ENCODE measurements at places on chromosomes 1 and 21. TPM values are rescaled to one million over a fixed set of nuclear protein-coding genes. Genes with fewer than 3 reads are reported as not detected.

- peak overlapping the region; percentile 87 for H3K4me3 ChIP-seq
- DNase-seq = peak; percentile 67
- peaks cover 4% of the 10 kb centered on the region for H3K36me3 ChIP-seq
- peak overlapping the region; percentile 96 for H3K27ac ChIP-seq
Observed at GRCh38 chr1:244833734-244834542, 1.5 kb upstream of the COX20 start.

- H3K27me3 ChIP-seq = no peaks in the 10 kb centered on the region
- no peak overlapping the region for H3K4me3 ChIP-seq
- no peak for DNase-seq
- no peaks in the 10 kb centered on the region for H3K36me3 ChIP-seq
Observed at GRCh38 chr1:37905727-37906126, 41.1 kb downstream of the INPP5B start.

GRCh38 chr1:183719289-183719688 lies 66.2 kb upstream of the APOBEC4 start:
- no peaks in the 10 kb centered on the region for H3K36me3 ChIP-seq
- no peak for DNase-seq
- no peaks in the 10 kb centered on the region for H3K27me3 ChIP-seq
- H3K4me3 ChIP-seq = no peak overlapping the region

DNA sequence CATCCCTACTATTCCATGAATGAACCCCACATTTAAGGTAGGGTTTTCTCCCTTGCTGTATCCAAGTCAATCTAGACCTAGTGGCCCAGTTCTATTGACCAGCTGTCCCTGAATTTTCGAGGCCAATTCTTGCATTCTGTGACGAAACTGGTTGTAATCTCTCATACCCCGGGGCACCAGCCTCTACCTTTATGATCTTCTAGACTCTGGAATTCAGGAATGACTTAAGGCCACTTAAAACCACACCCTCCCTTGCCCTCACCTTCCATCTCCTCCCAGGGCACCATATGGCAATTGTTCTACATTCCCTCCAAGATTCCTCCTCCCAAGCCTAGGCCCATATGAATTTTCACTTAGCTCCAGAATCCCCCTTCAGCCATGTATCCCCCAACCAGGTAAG lies 48.9 kb downstream of the RHOU start:
- no peak overlapping the region for H3K27ac ChIP-seq
- H3K4me1 ChIP-seq = no peaks in the 10 kb centered on the region
- H3K4me3 ChIP-seq = no peak overlapping the region

DNA sequence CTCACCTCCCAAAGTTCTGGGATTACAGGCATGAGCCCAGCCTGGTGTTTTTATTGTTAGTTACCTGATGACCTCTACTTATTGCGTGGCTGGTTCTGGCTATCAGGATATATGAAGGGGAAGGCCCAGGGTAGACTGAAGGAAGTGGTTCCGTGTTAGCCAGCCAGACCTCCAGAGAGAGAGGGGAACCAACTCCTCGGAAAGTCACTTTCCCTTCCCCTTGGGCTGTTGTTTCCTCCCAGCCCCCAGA lies 2.5 kb upstream of the RCSD1 start:
- H3K36me3 ChIP-seq = no peaks in the 10 kb centered on the region
- no peaks in the 10 kb centered on the region for H3K27me3 ChIP-seq
- peaks cover 41% of the 10 kb centered on the region for H3K4me1 ChIP-seq
- peak overlapping the region; percentile 94 for H3K27ac ChIP-seq
- no peak for DNase-seq

DNA sequence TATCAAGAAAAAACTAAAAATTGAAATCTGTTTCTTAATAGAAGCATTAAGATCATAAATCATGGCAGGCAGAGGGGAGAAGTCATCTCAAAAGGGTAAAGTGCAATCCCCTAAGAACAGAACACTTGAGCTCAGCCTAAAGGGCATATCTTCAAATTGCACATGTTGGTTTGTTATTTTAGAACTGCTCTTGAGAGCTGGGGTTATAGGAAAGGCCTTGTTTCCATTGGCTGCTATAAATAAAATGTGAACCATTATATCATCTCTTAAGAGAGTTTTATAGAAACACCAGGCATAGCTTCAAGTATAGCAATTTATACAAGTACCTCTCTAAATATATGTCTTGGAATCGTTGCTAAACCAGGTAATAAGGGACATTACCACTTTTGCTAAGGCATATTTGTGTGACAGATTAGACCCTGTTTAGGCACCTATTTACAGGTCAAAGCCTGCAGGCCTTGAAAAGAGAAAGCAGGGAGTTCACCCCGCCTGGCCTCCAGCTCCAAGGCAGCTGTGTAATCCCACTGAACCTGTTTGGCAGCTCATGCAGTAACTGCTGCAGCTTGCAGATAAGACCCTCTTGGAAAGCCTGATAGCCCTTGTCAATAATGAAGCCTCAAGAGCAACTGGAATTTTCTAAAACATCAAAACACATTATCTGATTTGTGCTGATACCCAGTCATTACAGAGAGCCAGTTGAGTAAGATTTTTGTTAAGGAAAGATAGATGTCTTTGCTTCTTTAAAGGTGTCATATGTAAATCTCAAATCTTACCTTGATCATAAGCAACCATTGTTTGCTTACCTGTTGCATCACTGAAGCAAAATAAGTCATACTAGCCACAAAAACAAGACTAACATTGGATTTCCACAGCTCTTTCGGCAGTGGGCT lies 24.2 kb upstream of the SYDE2 start:
- H3K4me1 ChIP-seq = no peaks in the 10 kb centered on the region
- H3K36me3 ChIP-seq = no peaks in the 10 kb centered on the region
- H3K4me3 ChIP-seq = no peak overlapping the region

DNA sequence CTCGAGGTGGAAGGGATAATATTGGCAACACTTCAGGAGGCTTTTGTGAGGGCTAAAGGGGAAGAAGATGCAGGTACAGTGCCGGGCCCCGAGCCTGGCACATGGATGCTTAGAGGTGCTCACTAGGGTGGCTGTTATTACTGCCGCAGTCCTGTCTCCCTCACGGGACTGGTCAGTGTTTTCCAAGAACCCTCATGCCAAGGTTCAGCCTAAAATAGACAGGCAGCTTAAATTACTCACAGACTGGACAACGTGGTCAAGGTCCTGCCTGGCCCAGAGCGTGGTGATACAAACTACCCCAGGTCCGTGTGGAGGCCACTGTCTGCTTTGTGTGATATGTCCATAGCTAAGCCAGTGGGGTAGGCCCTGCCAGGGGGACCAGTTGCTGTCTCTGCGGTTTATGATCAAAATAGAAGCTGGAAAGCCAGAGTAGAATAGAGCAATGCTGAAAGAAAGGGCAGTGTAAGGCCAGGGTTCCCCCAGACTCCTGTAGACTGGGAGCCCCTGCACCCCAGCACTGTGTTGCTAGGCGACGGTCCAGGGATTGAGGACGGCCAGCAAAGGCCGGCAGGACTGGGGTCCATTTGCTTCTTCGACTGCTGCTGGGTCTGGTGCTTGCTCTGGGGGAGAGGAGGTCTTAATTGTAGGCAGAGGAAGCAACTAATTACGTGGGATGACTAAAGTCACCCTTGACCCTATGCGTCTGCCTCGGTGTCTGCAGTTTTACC lies 36.1 kb downstream of the ELAPOR1 start:
- H3K27me3 ChIP-seq = no peaks in the 10 kb centered on the region
- DNase-seq = no peak
- no peaks in the 10 kb centered on the region for H3K36me3 ChIP-seq
- no peaks in the 10 kb centered on the region for H3K4me1 ChIP-seq

- no peaks in the 10 kb centered on the region for H3K4me1 ChIP-seq
- no peak overlapping the region for H3K4me3 ChIP-seq
- no peak for DNase-seq
- peaks cover 3% of the 10 kb centered on the region for H3K36me3 ChIP-seq
Observed at GRCh38 chr1:193014400-193014799, 44.8 kb downstream of the UCHL5 start.

VPS13D gene
- total RNA-seq = 94.4 TPM

PRAMEF2 gene
- total RNA-seq = not detected
